ENCODE measurements at places on chromosomes 7 and 10. TPM values are rescaled to one million over a fixed set of nuclear protein-coding genes. Genes with fewer than 3 reads are reported as not detected.

The MRPL43 gene
- 57.1 TPM for total RNA-seq

The GRID1 gene
- not detected for total RNA-seq

The COMTD1 gene
- 42.3 TPM for total RNA-seq

The OPTN gene
- total RNA-seq: 95.6 TPM

The PDE6C gene
- not detected for total RNA-seq

All from activated naive CD8-positive, alpha-beta T cell treated with anti-CD3 and anti-CD28 coated beads, Interleukin-2, amount 10 ng/mL, durations not matched to agents 7 days and 5 days (primary cell).